GM12878 (cell line): ENCODE measurements at places on chromosomes 2 and 18. TPM values are rescaled to one million over a fixed set of nuclear protein-coding genes. Genes with fewer than 3 reads are reported as not detected.

DNA sequence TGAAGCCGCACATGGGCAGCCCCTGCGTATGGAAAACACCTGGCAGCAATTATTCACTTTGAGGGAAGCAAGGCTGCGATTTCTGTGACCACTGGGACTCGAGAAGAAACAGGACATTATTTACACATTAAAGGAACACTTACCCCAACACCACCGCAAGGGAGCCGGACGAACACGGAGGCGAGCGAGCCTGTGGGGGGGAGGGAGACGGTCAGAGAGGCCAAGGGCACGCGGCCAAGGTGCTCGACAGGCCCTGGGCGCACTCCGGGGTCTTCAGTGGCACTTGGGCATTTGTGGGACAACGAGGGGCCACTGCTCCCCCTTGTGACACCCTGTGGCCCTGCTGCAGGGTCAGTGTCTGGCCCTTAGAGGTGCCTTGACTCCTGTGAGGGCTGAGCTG is 247.0 kb downstream of the TWIST2 start:
- no peak for DNase-seq

DNA sequence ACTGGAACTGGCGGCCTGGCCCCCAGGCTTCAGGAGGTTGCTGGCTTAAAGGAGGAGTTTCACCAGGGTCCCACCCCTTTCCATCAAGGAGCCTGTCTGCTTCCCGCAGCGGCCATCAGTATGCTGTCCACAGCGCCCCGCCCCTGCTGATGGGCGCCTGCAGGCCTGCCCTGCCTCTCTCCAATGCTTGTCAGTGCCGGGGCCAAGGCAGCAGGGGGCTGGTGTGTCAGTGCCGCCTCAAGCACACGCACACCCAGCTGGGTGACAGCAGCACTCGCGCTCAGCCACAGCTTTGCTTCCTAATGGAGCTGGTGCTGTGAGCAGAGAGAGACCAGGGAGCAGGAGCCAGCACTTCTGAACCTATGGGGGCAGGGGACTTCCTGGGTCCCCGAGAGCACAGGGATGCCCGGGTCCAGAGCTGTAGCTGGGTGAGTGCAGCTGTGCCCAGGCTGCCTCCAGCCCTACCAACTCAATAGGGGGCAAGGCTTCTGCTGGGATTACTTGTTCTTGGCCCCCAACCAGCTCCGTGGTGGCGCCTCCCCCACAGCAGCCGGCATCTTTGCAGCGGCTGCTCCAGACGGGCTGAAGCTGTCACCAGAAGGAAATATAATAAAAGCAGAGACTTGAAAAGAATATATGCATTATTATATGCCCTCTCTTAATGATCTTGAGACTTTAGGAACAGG is 377.2 kb upstream of the LRATD1 start:
- DNase-seq: no peak

DNA sequence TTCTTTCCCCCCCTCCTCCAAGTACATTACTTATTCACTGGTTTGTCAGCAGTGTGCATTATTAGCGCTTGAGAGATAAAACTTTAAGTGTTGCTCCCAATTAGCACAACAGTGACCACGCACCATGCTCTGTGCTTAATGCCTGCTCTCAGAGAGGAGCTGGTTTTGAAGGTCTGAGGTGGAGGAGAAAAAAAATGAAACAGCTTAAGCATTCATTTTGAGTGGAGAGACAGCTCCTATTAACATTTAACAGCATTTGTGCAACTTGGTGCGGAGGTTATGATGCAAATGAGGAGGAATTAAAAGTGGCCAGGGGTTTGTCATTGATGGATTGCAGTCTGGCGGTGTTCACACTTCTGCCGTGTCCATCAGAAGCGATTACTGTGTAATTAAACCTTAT is 141.8 kb downstream of the FIGN start:
- DNase-seq: no peak

Gene MLPH
- 0.40 and 0.85 TPM in 2 replicates for total RNA-seq

Gene SPAST
- 13.9 and 16.0 TPM in 2 replicates for total RNA-seq

Gene IL37
- total RNA-seq: not detected in 2 replicates

Gene CCDC74B
- 14.4 and 15.3 TPM in 2 replicates for total RNA-seq

Gene SERPINB10
- total RNA-seq: 17.5 and 21.6 TPM in 2 replicates

Gene SCYGR6
- not detected in 2 replicates for total RNA-seq
